ENCODE measurements at places on chromosomes 7 and 10.

GRCh38 chr10:96369890-96370583 lies 11.2 kb upstream of the OPALIN start:
- no peak for DNase-seq

DNA sequence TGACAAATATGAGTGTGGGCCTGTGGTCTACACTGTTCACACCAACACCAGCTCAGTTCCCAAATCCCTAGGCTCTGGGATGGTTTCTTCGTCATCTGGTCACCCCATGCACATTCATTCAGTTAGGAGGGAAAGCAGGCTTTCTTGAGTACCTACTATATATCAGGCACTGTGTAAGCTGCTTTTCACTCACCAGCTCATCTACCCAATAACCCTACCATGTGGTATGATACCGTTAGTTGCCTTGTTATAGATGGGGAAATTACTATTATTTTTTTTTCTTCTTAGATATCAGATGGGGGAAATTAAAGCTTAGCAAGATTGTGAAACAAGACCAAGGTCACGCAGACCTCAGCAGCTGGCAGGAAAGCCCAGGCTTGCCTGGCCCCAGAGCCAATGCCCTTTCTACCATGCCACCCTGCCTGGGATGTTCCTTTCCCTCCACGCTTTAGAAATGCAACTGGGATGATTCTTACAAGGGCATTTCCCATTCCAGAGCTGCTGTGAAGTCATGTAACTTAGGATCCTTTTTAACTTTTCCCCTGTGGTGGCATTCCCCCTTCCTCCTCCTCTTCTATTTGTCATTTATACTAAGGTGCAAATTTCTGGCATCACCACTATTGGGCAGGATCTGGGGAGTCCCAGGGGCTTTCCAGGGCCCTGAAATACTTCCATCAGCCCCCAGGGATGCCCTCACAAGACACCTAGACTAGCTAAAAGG lies 93.1 kb upstream of the EFCAB10 start:
- no peak for DNase-seq

DNA sequence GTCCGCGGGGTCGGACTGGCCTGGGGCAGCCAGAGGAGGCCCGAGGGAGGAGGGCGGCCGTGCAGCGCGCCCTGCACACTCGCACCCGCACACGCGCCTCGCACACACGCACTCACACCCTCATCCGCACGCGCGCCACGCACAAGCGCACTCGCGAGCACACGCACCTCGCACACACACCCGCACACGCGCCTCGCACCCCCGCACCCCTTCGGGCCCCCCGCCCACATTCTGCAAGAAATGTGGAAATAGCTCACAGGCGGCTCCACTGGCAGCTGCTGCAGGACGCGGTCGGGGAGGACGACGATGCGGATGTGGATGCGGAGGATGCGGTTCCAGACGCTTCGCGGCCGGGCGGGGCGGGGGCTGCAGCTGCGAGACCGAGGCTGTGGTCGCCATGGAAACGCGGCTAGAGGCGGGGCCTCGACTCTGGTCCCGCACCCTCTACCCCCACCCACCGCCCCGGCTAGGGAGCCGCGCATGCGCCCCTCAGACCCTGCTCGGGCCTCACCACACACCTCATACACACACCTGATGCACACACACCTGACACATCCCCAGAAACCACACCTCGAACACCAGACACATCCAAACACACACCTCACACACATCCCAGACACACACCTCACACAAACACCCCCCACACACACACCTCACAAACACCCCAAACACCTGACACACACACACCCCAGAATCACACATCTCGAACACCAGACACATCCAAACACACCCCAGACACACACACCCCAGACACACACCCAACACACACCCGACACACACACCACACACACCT lies at the start of gene CALY:
TSS of gene CALY (minus strand) at position 320 of the 793 bp plus-strand sequence. CDS start 7,907 bp downstream, outside the sequence.
- DNase-seq, result peak; percentile 90

DNA sequence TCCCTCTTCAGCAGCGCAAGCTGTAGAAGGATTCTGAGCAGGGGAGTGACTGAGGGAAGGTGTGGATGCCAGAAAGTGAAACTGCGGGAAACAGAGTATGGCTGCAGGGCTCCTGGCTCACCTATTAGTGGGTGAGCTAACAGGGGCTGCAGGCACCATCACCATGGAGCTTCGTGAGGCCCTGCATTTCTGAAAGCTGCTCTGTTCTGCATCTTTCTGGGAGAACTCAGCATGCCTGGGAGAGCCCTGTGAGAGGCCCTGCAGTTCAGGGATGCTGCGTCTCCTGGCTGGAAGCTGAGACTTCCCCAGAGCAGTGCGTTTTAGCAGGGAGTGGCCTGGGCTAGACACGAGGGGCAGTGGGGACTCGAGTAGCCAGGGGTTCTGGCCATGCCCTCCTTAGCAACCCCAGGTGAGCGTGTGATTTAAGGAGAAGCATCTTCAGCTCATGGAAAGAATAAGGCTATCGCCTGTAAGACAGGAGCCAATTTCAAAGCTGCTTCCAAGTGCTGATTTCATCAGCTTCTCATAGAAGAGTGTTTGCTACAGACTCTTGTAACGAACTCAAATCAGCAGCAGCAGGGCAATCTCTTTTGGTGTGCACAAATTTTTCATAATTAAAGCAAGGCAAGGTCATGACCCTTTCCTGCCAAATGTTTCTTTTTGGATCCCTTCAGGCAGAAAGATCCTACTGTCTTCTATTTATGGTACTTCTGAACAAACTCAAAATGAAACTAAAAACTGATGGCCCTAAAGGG lies 293.6 kb upstream of the ZNF32 start:
- no peak for DNase-seq

- DNase-seq, result no peak
These were observed 178.1 kb downstream of the PTEN start for GRCh38 chr10:88041243-88042159.

GRCh38 chr10:124655191-124656112 lies 88.7 kb downstream of the FAM53B start:
- DNase-seq, result no peak

DNA sequence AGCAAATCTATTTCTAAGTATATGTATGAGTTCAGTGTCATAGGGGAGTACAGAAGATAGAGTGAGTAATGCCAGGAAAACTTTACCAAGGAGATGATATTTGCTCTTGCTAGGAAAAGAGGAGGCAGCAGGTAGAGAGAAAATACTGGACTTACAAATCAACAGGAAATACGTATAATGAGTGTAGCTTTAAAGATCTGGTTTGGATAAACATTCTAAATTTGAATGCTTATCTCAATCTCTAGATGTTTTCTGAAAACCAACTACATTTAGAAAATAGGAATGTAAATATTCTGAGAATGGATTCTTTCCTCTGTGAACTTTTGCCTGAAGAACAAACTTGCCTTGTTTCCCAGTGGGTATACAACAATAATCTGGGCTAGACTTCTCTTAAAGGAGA lies 46.9 kb upstream of the GNAI1 start:
- no peak for DNase-seq
